ENCODE measurements at places on chromosomes 11 and 22.

DNA sequence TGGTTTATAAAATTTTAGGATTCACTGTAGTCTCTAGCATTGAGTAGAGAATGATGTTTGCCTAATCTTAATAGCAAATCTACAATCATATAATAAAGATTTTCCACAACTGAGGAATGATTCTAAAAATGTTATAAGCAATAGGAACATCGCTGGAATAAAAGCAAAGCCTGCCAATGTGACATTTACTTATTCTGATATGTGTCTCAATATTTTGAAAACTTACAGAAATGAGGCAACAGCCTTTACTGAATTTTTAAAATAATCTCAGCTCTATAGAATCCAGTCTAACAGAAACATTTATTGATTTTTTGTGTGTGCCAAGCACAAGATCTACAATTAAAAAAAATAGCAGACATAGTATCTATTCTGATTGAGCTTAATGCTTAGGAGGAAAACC is 303.7 kb upstream of the CCDC179 start:
- no peak for DNase-seq

- DNase-seq, result peak; percentile 10
These were observed 419.9 kb downstream of the AASDHPPT start for GRCh38 chr11:106497321-106497720.

- DNase-seq, result no peak
These were observed 49.8 kb upstream of the CYP2D6 start for GRCh38 chr22:42180349-42180842.

- DNase-seq, result no peak
These were observed 13.7 kb upstream of the C11orf96 start for GRCh38 chr11:43928721-43929120.

GRCh38 chr11:67279589-67280340 is 9.3 kb upstream of the ANKRD13D start:
- peak; percentile 55 for DNase-seq

GRCh38 chr11:98625526-98625925 is 395.2 kb upstream of the CNTN5 start:
- DNase-seq, result no peak

DNA sequence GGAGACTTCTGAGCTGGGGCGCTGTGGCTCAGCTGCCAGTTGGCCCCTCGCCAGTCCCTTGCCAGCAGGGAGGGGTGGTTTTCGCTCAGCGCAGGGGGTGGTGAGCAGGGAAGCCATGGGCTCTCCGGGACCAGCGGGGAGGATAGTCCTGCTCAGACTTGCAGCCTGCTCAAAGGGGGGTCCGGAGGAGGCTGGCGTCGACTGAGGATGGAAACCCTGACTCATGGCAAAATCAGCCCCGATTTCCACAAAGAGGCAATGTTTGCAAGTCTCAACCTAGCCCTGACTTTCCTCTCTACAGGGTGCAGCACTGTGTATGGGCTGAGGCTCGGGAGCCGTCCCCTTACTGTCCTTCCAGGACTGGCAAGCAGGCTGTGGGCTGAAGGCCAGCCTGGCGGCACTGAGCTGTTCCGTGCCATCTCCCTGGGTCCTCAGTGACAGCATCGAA is 35.1 kb downstream of the FBLN1 start:
- peak; percentile 88 for DNase-seq

GRCh38 chr11:93525601-93526345 is 17.4 kb downstream of the SMCO4 start:
- DNase-seq, result peak; percentile 25

GRCh38 chr11:126317756-126318573 is 14.1 kb downstream of the DCPS start:
- peak; percentile 94 for DNase-seq

DNA sequence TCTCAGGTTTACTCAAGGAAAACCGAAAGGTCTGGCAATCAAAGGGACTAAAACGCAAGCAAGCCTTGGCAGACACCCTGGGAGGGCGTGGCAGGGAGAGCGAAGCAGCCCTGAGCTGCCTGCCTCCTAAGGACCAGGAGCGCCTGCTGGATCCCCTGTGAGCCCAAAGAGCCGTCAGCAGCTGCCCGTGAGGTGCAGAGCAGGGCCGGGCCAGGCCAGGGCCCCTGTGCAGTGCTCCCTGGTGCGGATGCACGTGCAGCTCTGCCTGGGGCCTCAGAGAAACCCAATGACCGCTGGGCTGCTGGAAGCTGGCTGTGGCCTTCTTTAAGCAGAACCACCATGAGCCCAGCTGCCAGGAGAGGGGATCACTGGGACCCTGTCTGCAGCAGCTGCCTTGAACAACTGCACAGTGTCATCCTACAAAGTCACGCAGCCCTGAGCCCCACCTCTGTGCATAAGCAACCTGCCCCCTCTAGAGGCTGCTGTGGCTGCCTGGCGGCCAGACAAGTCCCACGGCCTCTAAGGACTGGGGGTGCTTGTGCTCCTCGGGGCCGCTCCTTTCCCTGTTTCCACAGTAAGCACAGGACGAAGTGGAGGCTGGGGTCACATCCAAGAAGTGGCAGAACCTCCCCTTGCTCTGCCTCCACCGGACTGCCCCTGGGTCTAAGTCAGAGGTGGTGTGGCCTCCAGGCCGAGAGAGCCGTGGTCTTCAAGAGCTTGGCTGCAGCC is 29.1 kb upstream of the COMT start:
- no peak for DNase-seq

- no peak for DNase-seq
These were observed 17.7 kb upstream of the TALDO1 start for GRCh38 chr11:729492-730074.

- DNase-seq, result no peak
These were observed 640 bp upstream of the VSIG10L2 start for GRCh38 chr11:125945011-125945796.

- DNase-seq, result peak; percentile 56
These were observed 546 bp downstream of the GNB1L start for GRCh38 chr22:19853879-19854777.

- no peak for DNase-seq
These were observed 59.3 kb downstream of the CD82 start for GRCh38 chr11:44624761-44625221.

DNA sequence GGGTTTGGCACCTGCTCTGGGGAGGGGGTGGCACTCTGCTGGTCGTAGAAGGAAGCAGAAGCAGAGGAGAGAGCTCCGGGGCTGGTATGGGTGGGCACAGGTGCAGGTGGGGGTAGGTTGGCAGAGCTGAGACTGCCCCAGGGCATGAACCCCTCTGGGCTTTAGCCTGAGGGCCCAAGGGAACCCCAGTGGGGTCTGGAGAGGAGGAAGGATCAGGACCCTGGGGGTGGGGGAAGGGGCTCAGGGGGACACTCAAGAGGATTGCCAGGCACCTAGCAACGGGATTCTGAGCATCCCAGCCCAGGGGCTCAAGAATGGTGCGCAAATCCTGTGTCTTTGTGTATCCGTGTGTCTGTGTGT is 6.3 kb downstream of the ALDH3B2 start:
- DNase-seq, result no peak

GRCh38 chr11:115965767-115966504 is 461.7 kb upstream of the CADM1 start:
- no peak for DNase-seq

DNA sequence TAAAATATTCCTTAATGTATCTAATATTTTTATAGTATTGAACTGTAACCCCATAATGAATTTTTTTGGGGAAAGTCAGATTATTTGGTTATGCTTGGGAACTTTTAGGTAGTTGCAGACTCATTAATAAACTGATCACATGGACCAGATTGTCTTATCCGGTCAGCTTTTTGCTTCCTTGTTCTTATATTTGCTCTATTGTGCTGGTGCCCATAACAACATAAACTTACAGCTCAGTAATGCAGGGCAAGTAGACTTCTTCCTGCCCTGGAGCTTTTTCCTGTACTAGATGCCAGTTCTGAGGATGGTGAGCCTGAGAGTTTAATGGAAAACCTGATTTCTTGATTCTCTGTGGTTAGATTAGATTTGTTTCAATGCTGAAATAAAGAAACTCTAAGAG is 53.2 kb downstream of the MTMR3 start:
- no peak for DNase-seq

All from right cardiac atrium (tissue), 5 donors.